Epithelial cell of prostate (primary cell): ENCODE measurements at places on chromosomes 5 and 9.

GRCh38 chr9:88041447-88041846, 67.1 kb upstream of the CDK20 start:
- no peak for DNase-seq

GRCh38 chr9:95336281-95336680, 18.8 kb upstream of the FANCC start:
- DNase-seq = no peak

DNA sequence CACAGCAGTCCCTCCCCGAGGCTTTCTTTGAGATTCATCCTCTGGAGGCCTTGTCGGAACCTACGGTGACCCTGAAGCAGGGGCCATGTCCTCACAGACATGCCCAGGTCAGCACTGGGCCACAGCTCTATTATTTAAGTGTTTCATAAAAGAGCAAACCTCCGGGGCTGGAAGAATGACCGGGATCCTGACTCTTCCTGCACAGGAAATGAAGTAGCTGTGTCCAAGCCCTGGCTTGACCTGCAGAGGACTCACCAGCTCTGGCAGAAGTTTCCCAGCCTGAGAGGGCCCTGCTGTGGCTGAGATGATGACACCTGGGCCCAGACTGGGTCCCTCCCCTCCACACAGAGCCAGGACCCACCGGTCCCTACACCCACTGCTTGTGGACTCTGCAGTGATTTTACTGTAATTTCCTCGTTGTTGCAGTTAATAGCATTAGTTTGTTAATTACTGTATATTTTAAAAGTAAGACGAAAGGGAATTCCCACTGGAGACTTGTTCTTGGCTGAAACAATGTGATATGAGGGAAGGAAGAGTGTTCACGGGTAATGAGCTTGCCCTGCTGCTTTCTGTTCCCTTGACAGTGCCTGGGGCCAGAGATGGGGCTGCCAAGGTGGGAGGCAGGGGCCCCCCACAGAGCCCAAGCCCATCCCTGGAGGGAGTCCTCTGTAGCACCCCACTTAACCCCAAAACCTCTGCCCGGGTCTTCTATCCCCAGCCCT, 72.2 kb downstream of the PCDH1 start:
- no peak for DNase-seq

- DNase-seq = no peak
These were observed 986.5 kb downstream of the CDH18 start for GRCh38 chr5:19001539-19001938.

DNA sequence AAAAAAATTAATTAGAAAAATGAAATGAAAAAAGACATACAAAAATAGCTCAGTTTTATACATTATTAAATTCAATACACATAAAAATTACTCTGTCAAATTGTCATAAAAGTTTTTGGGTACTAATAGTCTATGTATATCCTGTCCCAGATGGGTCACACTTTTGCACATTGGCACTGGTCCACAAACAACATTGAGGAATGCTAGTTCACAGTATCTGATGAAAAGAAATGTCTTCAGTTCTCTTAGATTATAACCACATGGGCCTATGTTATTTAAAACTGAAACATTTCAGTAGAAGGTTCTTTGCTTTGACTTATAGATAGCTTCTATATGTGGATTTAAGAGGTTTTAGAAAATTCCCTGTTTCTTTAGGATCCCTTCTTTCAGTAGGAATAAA, 39.8 kb downstream of the LNPEP start:
- no peak for DNase-seq

DNA sequence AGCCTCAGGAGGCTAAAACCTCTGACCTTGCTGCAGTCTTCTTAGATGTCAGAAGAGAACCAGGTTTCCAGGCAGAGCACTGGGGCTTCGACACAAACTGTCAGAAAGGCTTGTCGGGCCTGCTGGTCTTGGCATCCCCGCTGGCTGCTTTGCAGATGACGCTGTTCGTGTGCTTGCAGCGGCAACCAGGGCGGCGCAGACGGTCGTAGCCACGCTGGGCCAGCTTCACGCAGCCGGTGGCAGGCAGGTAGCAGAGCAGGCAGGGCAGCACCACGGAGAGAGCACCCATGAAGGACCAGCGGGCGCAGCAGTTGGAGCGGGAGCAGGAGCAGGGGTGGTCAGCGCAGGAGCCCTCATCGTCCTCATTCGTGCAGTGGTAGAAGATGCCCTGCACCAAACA, 10.7 kb downstream of the SPRY4 start:
- no peak for DNase-seq

- DNase-seq = no peak
These were observed 186.0 kb upstream of the KLF9 start for GRCh38 chr9:70600506-70600905.

GRCh38 chr5:151477101-151477500, 29.7 kb downstream of the SLC36A1 start:
- no peak for DNase-seq

- peak; percentile 49 for DNase-seq
These were observed 714 bp upstream of the ZNF608 start for GRCh38 chr5:124746916-124747790.

DNA sequence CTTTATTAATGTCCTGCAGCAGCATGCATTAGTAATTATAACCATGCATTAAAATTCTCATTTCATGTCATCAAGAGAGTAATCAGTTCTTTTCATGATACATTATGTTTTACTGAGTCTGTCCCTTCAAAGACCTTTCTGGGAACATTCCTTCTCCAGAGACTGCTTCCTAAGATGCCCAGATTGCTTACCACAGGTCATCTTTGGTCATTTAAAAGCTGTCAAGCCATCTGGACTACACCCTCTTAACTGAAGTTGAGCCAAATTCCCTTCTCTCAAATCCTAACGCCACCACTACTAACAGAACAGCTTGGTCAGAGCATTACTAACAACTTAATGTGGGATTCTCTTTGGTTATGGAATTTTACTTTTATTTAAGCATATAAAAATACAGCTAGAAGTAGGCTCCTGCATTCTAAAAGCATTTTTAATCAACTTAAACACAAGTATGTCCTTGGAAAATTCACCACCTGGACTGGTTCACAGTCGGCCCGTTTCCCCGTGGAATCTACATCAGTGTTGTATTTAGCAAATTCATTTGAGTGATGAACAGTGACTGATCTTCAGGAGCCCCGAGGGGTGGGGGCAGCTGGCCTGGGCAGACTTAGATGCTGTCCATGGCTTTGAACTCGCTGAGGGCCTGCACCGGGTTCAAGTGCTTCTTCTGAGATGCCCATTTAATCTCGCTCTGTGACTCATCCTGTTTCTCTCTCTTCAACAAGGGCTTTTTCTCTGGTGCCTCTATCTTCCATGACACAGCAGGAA, 92.8 kb upstream of the CCDC112 start:
- DNase-seq = no peak

DNA sequence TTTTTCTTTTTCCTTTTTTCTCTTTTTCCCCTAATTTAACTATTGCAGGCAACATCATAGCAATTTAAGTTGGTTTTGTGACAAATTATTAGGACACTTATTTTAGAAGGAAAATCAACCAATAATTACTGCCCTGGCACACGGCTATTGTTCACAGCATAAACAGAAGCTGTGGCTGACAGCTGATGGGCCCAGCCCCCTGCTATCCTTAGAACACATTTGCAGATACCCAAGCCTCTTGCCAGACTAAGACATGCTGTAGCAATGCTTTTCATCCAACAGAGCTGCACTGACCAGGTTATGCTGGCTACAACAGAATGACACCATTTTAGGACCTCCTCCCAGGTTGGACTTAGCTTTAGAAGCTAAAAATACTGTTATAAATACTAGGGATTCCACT, 852.7 kb upstream of the DMAC1 start:
- no peak for DNase-seq

DNA sequence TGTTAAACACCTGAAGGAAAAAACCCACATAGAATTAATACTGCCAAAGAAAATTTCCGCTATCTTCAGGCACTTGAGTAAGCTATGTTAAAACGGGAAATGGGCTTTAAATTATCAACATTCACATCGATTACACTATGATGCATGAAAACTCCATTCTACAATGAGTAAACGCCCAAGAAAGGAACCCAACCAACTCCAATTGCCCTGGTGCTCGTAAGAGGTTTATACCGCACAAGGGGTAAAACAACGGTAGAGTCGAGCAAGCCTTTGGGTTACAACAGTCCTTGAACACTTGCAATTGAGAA, 1.0 kb downstream of the AGTPBP1 start:
- no peak for DNase-seq

DNA sequence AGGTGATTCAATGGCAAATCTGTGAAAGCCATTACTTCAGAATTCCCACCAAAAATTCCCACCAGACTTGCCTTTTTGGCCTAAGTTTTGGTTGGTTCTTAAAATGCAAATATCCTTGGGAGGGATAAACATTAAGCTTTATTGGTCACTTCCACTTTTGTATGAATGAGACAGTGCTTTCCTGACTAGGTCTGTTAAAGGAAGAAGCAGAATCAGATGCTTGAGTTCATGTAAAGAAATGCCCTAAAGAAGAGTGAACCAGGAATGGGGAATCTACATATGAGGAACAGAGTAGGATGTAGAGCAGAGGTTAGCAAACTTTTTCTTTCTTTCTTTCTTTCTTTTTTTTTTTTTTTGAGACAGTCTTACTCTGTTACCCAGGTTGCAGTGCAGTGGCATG, 129.3 kb downstream of the GCNT1 start:
- no peak for DNase-seq

DNA sequence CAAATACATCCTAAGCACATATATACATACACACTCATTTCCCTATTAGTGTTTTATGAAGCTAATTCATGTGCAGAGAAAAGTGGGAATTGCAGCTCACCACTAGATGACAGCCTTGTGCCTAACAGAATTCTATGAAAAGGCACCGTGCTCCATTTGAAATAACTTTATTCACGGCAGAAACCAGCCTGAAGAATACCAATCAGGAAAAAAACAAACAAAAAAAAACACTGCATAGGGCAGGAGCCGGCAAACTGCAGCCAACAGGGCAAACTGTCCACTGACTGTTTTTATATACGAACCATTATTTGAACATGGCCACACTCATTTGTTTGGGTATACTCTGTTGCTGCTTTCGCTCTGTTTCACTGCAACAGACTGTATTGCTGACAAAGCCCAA, 33.6 kb downstream of the ERMP1 start:
- no peak for DNase-seq
